ENCODE measurements at places on chromosomes 6 and 20.
A peak's percentile ranks its signal among the peaks of the same experiment; 100 is the strongest.

GRCh38 chr6:27503436-27504030 lies 30.6 kb upstream of the ZNF184 start:
- DNase-seq = peak; percentile 61

- no peak for DNase-seq
Observed at GRCh38 chr6:19811397-19812079, 25.6 kb upstream of the ID4 start.

GRCh38 chr6:103799971-103800670 lies 1059.6 kb downstream of the HACE1 start:
- no peak for DNase-seq

DNA sequence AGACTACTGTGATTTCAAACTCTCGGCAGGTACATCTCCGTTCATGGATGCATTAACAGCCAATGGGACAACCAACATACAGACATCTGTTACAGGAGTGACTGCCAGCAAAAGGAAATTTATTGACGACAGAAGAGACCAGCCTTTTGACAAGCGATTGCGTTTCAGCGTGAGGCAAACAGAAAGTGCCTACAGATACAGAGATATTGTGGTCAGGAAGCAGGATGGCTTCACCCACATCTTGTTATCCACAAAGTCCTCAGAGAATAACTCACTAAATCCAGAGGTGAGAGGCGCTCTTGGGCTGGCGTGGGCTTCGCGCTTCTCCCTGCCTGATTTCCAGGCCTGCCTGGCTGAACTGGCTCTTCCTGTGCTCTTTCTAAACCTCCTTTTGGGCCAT lies 68.4 kb downstream of the RPP40 start:
- DNase-seq = no peak

DNA sequence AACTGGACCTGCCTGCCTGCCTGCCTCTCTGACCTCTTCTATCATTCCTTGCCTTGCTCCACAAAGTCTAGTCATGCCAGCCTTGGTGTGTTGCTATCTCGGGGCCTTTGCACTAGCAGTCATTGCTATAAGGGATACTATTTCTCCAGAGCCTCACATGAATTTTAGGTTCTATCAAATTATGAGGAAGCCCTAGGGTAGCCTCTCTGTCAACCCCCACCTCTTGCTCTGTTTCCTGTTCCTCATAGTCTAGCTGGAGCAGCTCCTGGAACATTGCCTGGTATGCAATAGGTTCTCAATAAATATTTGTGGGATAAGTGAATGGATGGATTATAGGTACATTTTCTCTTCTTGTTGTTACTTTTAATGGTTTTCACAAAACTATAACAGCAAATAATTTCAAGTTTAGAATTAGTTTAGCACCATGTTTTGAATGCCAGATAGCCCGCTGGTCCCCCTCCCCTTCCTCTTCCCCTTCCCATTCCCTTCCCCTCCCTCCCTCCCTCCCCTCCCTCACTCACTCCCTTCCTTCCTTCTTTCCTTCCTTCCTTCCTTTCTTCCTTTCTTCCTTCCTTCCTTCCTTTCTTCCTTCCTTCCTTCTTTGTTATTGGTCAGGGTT lies 46.9 kb upstream of the DTNBP1 start:
- DNase-seq = no peak

DNA sequence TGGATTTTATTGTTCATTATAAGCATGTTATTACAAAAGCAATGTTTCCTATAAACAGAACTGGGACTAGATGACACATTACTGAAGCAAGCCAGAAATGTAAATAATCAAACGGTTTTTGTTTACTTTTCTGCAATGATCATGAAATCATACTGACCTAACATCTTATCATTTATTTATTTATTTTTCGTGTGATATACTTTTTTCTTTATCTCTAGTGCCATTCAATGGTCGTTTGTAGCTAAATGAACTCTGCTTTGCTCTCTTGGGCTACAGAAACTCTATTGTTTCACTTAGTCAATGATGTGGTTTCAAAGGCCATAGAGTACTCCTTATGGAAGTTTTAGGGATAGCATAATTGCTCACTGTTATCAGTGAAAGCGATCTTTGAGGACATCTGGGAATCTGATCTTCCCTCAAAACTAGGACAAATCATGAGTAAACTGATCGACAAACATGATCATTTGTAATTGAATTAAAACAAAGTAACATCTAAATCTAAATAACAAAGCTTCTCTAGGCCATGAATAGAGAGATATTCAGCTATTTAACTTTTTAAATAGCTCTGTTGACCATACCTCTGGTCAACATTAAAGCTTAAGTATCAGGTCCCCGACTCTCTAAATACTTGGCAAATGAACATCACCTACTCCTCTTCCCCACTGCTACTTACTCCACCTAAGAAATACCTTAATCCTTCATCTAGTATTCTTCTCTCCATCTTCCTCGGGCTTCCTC lies 933.4 kb downstream of the TFAP2A start:
- DNase-seq = no peak

All from NCI-H526 (cell line).